ENCODE measurements at places on chromosomes 2 and 18.

GRCh38 chr2:205766779-205767359 is 84.6 kb downstream of the NRP2 start:
- peak; percentile 67 for DNase-seq

DNA sequence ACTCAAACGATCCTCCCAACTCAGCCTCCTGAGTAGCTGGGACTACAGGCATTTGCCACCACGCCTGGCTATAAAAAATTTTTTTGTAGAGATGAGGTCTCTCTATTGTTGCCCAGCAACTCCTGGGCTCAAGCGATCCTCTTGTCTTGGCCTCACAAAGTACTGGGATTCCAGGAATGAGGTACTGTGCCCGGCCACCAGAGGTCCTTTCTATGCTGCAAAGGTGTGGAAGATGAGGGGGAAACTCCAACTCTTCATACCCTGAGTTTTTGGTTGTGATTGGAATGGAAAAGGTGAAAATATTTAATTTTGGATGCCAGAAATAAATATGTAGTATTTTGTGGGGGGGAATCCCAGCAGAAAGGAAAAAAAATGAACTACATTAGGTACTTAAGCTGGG is 36.0 kb downstream of the MRPL33 start:
- peak; percentile 31 for DNase-seq

DNA sequence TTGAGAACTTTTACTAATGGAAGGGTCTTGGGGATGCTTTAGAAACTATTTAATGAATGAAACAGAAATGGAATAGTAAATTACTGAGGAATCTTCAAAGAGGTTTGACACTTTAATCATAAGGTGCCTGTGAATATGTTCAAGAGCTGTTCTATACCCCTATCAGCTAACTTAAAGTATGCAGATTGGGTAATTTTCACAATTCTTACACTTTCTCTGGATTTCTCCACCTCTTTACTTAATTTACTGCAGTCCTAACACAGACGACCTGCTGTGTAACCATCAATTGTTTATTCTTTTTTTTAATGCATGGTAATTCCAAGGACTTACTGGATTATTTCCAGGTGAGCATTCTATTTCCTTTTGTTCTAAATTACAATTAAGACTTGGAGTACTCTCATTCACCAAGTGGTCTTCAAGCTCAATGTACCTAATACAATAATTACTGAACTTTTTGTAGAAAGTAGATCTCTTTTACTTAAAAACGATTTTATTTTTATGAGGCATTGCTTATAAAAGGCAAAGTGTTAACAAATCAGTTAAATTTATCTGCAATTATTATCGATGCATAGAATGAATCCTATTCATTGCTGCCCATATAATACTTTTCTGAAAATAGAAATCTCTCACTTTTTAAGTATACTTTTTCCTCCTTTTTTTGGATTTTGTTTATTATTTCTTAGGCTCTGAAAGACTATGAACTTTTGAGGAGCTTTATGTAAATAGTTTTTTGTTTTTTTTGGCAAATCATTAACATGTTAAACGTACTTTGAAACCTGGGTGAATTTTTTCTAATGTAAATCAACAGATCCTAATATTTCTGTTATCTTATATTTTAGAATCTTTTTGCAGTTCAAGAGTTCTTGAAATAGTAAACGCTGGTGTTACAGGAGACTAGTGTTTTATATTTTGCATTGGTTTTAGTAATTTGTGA is 5.5 kb downstream of the VSNL1 start:
- no peak for DNase-seq

DNA sequence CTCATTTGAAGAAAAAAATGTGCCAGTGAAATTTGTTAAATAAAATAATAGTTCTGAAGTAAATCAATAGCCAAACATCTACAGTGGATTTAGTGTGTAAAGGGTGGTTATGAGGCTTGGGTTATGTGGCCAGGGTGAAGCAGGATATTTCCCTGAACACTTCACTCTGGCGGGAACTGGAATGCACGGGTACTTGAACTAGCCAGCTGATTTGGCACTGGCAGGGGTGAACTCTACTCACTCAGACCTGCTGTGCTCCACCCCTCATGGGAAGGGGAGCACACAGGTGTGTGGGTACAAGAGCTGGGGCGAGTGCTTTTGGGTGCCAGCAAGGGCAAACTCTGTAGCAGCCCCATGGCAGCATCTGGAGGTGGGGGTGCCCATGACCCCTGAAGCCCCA is 278.2 kb downstream of the CALCRL start:
- no peak for DNase-seq

- DNase-seq = no peak
Observed at GRCh38 chr2:232322560-232323327, 55.8 kb upstream of the ALPP start.

DNA sequence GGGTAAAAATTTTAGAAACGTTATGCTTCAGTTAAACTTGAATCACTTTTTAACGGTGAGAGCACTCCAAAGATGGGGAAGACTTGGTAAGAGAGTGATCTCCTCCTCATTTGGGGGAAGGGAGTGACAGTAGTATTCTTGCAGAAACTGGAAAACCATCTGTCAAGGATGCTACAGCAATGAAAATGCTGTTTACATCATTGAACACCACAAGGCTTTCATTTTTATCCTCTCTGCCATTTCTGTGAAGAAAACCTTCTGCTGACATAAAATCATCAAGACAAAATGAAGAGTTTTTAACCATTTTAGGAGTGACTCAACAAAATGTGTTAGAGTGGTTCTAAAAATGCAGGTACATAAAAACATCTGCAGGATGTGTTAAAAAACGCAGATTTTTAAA is 38.1 kb downstream of the CDH2 start:
- no peak for DNase-seq

DNA sequence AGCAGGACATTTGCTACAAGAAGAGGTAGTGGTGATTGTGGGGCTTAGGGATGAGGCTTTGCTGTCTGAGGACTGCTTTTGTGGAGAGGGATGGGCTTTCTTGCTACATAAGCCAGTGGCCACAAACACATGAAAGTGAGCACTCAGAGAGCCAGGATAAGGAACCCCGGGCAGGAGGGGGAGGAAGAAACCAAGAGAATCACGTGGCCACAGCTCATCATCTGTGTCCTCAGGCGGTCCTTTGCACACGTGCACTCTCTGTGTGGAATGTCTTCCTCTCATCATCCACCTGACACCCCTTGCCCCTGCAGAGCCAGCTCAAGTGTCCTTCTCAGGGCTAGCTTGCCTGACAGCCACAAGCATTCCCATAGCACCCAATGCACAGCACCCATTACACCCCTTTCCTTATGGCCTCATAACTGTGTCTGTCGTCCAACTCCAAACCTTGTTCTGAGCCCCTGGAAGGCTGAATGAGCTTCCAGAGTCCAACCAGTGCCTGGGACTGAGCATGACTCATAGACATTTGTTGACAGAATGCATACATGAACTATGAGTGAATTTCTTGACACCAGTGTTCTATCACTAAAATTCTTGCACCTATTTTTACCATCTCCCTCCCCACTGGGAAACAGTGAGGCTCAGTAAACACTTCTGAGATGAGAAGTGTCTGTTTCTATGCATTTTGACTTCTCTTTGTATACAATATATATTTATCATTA is 398.3 kb downstream of the ALK start:
- DNase-seq = peak; percentile 83

GRCh38 chr2:98463081-98463481 is 18.4 kb downstream of the INPP4A start:
- no peak for DNase-seq

- no peak for DNase-seq
Observed at GRCh38 chr18:23859466-23860336, 154.9 kb upstream of the TTC39C start.
